ENCODE measurements at places on chromosomes 7 and 10.

- no peak for DNase-seq
Measured at GRCh38 chr7:31311552-31311951, 29.0 kb downstream of the NEUROD6 start.

- no peak for DNase-seq
Measured at GRCh38 chr10:49139028-49139845, 5.4 kb upstream of the FAM170B start.

- DNase-seq, result no peak
Measured at GRCh38 chr7:68009716-68010115, 1013.1 kb downstream of the TYW1 start.

GRCh38 chr7:67894746-67895145 lies 898.1 kb downstream of the TYW1 start:
- DNase-seq, result no peak

DNA sequence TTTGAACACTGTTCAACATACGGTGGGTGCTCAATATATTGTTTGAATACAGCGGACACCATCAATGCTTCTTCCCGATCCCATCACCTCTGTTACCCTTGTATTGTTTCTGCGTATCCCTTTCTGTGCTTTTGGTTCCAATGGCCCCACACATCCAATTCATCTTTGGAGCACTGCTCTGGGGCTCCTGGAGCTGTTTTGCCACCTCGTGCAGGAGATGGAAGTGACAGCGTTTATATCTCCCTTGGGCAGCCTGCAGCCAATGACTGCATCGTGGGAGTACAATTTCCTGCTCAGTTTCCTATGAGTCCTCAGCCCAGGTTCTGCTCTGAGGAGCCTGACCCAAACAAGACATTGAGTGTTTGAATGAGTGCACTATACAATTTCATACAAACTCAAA lies 50.2 kb upstream of the PIK3CG start:
- no peak for DNase-seq

DNA sequence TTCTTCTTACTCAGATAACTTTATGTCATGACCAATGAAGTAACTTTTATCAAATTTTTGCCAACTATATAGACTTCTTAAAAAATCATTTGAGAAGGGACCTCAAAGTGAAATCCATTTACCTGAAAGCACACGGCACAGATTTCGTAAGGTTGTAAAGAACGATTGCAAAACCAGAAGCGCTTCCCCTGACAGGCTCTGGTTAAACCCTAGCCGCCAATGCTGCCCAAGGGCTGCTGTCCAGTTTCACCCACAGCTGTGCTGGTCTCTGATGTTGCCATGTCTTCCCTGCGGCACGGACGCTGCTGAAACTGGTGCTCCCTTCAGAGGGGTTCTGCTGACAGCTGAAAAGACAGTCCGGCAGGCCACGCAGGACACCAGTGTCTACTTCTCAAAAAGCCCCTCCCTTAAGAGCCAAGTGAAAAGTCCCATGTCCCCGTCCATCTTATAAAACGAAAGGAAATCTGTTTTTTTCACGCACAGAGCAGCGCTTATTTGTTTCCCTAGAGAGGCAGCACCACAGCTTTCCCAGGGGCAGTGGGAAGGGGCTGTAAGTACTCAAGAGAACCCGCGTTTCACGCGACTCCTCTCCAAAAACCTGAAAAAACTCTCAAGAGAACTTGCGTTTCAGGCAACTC lies 32.5 kb downstream of the GNA12 start:
- DNase-seq, result no peak

Data from stimulated activated CD4-positive, alpha-beta T cell treated with anti-CD3 and anti-CD28 coated beads, Interleukin-12 subunit alpha, Interleukin-12 subunit beta, amount 100 ng/mL, for 4 hours (primary cell).